ENCODE measurements at places on chromosomes 16 and 17.

DNA sequence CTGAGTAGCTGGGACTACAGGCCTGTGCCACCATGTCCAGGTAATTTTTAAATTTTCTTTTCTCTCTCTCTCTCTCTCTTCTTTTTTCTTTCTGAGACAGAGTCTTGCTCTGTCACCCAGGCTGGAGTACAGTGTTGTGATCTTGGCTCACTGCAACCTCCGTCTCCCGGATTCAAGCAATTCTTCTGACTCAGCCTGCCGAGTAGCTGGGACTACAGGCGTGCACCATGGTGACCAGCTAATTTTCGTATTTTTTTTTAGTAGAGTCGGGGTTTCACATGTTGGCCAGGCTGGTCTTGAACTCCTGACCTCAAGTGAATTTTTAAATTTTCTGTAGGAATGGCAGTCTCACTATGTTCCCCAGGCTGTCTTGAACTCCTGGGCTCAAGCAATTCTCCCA lies 11.1 kb upstream of the ZNF652 start:
- DNase-seq: no peak

GRCh38 chr16:78705694-78706093 lies 606.2 kb downstream of the WWOX start:
- no peak for DNase-seq

GRCh38 chr16:29756654-29757053 lies 10.9 kb upstream of the C16orf54 start:
- no peak for DNase-seq

GRCh38 chr16:19309178-19309577 lies 23.6 kb downstream of the CLEC19A start:
- no peak for DNase-seq

- DNase-seq: no peak
Measured at GRCh38 chr17:57445772-57446472, 189.6 kb downstream of the MSI2 start.

DNA sequence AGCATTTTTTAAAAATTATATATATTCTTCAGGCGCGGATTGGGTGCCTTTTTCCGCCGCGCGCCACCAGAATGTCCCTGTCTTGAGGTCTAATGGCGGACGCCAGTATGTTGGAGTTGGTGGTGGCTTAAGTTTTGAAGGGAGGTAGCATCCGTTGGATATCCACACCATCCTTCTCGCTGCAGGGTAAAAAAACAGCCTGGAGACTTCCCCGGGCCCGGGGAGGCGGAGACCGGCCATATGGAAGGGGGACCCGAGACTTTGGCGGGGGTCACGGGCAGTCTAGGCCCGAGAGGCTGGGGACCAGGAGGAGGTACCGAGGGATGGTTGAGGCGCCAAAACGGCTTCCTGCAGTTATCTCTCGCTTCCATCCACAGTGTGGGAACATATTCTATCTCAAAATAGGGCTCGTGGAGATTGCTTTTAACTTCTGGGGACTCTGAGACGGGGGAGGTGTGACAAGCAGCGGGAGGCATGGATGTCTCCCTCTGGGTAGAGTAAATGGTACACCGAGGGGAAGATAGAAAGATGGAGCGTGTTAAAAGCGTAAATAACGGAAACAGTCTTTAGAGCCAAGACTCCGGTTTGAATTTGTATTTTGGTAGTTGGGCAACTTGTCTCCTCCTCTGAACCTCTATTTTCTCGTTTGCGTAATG lies at the start of gene SF3B3:
Gene SF3B3, plus strand, starts transcription at position 74 of the 656 bp plus-strand sequence. CDS start 2,841 bp downstream, outside the sequence.
- peak; percentile 76 for DNase-seq

All from endothelial cell of umbilical vein (primary cell).